ENCODE measurements at places on chromosomes 16 and 17.
A peak's percentile ranks its signal among the peaks of the same experiment; 100 is the strongest.

DNA sequence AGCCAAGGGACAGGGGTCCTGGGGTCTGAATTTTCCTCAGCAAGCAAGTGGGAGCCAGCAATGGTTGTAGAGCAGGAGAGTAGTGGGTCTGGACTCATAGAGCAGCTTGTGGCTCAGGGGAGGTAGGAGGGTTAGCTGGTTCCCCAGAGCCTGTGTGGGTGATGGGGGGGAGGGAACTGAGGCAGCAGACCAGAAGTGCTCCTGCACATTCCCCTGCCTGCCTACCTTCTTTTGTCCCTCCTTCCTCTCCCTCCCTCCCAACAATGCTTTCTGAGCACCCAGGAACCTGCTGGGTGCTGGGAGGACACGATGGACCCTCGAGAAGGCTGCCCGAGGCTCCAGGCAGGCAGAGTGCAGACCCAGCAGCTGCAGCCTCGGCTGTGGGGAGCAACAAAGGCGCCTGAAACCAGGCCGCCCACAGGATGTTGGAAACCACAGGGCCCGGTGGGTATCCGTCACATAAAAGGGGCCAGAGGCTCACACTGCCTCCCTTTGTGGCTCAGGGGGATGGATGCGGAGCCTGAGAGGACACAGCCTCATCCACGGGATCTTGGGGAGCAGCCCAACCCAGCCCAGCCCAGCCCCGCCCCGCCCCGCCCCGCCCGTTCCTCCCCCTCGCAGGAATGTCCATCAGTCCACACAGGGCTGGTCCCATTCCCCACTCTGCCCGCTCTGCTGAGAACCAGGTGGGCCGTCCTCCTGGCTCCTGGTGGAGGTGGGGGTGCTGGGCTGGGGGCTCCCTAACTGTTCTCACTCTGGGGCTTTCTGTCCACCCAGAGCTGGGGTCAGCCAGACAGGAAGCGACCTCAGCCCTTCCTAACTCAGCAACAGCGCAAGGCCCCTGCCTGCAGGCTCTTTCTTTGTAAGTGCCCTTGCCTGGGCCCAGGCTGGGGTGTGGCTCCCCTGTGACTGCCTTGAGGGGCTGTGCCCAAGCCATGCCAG is 1.7 kb upstream of the NLRC3 start:
- peak; percentile 71 for DNase-seq

DNA sequence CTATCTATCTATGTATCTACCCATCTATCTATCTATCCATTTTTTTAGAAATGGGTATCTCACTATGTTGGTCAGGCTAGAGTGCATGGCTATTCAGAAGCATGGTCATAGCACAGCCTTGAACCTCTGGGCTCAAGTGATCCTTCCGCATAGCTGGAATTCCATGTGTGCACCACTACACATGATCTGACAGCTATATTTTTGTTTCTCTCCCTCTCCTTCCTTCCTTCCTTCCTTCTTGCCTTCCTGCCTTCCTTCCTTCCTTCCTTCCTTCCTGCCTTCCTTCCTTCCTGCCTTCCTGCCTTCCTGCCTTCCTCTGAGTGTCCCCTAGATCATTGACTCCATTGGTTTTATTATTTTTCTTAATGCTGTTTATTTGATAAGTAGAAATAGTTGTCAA is 108.1 kb downstream of the HS3ST4 start:
- DNase-seq: no peak

GRCh38 chr17:8583954-8584353 is 46.6 kb downstream of the MYH10 start:
- no peak for DNase-seq

DNA sequence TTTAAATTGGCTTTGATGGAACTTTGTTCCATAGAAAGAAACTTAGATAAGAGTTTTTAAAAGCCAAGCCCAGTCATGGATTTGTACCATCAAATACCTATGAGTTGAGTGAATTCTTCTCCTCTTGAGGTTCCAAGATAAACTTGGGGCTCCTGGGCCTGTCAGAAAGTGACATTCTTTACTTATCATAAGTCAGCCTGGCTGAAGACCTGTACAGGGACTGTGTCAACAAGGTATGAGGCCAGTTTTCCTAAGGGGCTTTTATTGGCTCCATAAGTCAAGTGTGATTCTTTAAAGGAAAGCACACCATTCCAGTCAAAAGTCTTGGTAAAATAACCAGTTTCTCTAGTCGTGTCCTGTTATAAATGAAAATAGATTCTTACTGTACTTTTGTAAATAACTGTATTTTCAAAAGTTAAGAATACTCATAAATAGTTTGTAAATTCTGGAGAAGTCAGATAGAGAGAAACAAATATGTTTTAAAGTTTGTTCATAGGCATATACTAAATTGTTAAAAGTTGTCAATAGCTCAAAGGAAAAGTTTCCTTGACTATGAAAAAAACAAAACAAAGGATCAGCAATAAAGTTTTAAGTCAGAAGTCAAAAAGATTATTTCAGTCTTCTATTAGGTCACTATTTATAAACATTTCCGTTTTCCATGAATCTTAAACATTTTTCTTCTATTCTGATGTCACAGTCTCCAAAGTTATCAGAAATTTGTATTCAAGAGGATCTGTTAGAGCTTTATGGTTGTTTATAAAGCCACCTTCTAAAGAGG is 22.5 kb upstream of the MYO1D start:
- DNase-seq: no peak

Measured in natural killer cell (primary cell).